ENCODE measurements at places on chromosomes 5 and 9. TPM values are rescaled to one million over a fixed set of nuclear protein-coding genes. Genes with fewer than 3 reads are reported as not detected.
A peak's percentile ranks its signal among the peaks of the same experiment; 100 is the strongest.

DNA sequence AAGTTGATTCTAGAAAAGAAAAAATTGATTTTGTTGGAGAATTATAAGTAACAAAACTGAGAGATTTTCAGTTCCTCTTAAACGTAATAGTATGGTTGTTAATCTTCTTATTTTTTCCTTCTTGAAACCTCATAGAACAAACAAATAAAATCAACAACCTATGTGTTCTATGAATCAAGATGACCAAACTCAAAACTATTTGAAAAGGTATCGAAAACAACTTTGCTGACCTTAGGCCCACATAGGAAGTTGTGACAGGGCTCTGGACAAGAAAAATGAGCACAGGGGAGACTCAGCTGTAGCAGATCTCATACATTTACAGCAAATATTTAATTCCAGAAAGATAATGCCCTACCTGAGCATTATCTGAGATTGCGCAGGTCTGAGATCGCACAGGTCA, 169.4 kb upstream of the CCNH start:
- no peak for DNase-seq

Gene ARRDC3
- total RNA-seq = 35.4 TPM

DNA sequence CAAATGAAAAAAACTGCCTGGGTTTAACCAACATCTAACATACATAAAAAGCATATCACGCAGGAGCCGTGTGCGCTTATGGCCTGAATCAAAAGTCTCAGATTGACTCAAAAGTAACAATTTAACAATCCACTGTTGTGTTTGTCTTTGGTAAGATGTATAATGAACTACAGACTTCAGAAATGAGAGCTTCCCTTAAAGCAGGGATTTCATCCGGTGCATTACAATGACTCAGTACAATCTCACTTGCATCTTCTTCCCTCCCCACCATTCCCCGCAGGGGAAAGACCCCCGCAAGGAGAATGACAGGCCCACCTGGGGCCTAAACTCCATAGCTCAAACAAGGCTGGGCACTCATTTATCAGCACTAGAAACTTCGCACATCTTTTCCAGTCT, 1.4 kb downstream of the ZFR start:
- DNase-seq = peak; percentile 51

DNA sequence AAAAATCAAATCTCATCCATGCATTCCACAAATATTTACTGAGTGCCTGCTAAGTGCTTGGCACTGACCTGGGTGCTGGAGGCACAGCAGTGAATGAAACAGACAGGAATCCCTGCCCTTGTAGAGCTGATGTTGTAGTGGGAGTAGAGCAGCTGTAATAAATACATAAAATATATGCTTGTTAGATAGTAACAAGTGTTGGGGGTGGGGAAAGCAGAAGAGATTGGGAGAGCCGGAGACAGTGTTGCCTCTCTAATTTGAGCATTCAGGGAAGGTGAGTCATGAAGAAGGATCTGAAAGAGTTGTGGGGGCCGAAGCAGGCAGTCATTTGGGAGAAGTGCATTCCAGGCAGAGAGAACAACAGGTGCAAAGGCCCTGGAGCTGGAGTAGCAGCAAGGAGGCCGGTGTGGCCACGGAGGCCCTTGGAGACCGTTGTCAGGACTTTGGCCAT, 97.9 kb downstream of the ZNF618 start:
- DNase-seq = no peak

Gene DMRT2
- total RNA-seq = not detected

DNA sequence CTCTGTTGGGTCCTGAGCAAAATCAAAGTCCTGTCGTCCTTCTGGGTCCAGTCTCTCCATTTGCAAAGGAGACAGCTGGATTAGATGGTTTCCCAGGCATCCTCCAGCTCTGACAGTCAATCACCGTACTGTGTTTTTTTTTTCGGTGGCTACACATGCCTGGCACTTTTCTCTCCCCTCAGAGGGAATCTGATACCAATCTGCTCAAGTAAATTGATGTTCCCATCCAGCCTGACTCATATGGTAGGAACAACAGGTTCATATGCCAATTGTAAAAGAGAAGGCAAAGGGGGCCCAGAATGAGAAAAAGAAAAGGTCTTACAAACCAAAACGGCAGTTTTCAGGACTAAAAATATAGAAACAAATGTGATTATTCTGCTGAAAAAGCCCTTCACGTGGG, 1.2 kb downstream of the FBXO10 start:
- no peak for DNase-seq

- no peak for DNase-seq
These were observed 4.2 kb upstream of the IRX2 start for GRCh38 chr5:2755681-2756171.

Gene HTR1A
- not detected for total RNA-seq

- DNase-seq = no peak
These were observed 917.6 kb upstream of the DMAC1 start for GRCh38 chr9:8717146-8717545.

- no peak for DNase-seq
These were observed 332.7 kb downstream of the PRDM9 start for GRCh38 chr5:23840083-23840482.

Gene MYMK
- not detected for total RNA-seq
